HuH-7 (cell line): ENCODE measurements at places on chromosomes 2 and 18.
A peak's percentile ranks its signal among the peaks of the same experiment; 100 is the strongest.

GRCh38 chr2:28469947-28470535, 25.8 kb upstream of the PLB1 start:
- no peak for DNase-seq

- no peak for DNase-seq
These were observed 14.8 kb upstream of the STEAP3 start for GRCh38 chr2:119208791-119209203.

DNA sequence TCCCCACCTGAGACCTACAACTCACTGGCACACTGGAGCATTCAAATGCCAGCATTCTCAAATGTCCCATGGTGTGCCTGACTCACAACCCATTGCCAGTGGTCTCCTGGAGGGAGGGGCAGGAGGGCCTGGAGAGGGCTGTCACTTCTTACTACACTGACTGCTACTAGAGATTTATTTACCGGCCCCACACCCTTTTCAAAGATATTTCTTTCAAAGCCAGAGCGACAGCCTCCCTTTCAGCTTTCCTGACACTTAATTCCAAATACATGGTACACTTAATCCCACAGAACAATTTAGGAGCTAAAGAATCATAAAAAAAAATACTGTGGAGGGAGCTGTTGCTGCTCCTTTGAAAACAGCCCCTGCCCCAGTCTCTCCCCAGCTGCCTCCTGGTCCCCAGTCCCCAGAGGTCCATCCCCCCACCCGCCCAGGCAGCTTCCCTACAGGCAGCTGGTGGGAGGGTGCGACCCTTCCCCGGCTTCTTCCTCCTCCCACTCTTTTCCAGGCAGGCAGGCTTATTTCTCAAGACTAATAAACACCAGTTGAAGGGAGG, 129.1 kb upstream of the SMAD2 start:
- no peak for DNase-seq

GRCh38 chr2:192183296-192183695, 11.4 kb downstream of the TMEFF2 start:
- no peak for DNase-seq

DNA sequence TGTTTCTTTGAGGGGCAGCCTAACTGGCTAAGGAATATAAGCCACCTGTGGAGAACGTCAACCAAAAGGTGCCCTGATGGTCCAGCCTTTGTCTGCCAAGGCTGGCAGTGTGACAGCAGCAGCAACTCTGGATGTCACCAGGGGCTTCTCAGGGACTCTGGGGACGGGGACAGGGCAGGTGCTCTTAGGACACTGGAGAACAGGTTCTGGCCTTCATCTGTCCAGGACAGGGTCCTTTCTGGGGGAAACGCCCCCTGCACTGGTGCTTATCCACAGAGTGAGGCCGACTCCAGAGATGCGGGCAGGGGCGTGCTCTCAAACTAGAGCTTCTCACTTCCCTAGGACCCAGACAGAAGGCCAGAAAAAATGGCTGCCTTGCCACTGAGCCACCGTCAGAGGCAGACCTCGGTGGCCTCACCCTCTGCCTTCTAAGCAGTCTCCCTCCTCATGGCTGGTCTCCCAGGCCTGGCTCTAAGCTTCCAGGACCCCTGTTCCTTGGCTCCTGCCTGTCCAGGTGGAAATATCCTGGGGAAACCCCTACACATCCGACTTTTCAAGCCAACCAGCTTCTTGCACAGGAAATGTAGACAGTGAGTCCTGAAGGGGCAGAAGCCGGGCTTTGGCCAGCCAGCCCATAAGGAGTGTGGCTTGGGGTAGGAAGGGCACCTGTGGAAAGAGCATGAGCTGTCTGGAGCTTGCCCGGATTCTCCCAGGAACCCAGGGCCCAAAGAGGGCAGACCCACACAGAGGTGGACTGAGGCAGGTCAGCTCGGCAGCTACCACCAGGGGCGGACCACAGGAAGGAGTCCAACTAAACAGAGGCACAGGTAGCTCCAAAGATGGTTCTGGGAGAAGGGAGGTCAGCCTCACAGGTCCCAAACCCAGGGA, 11.3 kb upstream of the SFXN5 start:
- DNase-seq: no peak

GRCh38 chr2:113692698-113693428, 63.6 kb downstream of the SLC35F5 start:
- DNase-seq: no peak

- DNase-seq: no peak
These were observed 97.6 kb downstream of the NDUFA10 start for GRCh38 chr2:239927424-239927981.

GRCh38 chr2:108944601-108945331, 44.3 kb downstream of the EDAR start:
- DNase-seq: no peak

GRCh38 chr2:72289736-72290135, 142.1 kb upstream of the CYP26B1 start:
- no peak for DNase-seq

DNA sequence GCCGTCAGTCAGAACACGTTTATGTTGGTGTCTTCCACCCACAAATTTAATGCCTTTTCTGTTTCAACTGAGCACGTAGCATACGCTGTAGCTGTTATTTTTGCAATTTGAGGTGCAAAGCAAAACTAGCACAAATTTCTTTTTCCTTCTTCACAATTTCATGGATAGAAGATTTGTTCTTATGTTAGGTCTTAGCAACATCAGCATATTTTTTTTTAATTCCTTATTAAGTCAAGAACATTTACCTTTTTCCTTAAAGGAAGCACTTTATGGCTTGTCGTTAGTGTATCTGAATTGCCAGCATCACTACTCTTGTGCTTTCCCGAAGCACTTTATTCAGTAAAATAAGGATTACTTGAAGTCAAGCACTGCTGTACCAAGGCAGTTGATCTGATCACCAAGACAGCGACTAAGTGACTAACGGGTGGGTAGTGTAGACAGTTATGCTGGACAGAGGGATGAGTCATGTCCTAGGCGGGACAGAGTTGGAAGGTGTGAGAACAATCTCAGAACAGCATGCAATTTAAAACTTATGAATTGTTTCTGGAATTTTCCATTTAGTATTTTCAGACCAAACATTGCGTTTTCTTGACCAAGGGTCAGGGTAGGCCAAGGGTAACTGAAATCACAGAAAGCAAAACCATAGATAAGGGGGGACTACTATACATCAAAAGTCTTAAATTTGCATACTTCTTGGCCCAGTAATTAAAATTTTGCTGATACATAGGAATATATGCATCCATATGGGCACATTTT, 13.3 kb downstream of the BABAM2 start:
- DNase-seq: no peak

GRCh38 chr2:121682396-121683298, 33.4 kb upstream of the CLASP1 start:
- no peak for DNase-seq

GRCh38 chr2:66526180-66526579, 91.3 kb downstream of the MEIS1 start:
- DNase-seq: no peak

- no peak for DNase-seq
These were observed 21.9 kb downstream of the TMEM177 start for GRCh38 chr2:119700866-119701265.

DNA sequence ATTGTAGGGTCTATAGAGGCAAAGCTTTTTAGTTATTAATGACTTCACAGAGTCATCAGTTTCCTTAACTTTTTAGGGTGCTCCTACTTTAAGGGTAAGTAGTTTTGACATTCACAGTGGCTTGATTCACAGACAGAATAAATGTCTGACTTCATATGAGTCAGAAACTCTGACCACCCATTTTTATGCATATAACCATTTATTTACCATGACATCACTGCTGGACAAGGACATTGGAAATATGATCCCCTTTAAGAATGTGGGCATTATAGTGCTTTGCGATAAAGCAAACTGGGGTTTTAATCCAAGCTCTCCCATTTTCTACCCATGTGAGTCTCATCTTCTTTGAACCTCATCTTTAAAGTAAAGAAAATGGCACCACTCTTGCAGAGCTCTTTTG, 162.0 kb upstream of the MC4R start:
- DNase-seq: no peak

- DNase-seq: peak; percentile 47
These were observed 585.1 kb downstream of the ZEB2 start for GRCh38 chr2:143934626-143935481.

- DNase-seq: no peak
These were observed 27.0 kb upstream of the MTX2 start for GRCh38 chr2:176242276-176242675.

DNA sequence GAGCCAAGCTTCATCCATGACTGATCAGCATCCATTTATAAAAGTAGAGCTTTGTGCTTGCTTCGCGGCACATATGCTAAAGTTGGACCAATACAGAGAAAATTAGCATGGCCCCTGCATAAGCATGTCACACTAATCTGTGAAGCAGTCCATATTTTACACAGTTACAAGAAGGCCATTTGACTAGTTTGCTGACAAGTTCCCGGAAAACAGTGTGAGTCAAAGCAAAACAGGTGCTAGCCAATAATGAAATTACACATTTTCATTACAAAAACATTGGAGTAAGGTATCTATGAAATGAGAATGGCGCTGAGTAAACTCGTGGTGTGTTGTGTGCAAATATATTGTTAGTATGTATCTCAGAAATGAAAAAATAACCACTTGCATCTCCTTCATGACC, 4.7 kb downstream of the ANKRD62 start:
- DNase-seq: no peak

DNA sequence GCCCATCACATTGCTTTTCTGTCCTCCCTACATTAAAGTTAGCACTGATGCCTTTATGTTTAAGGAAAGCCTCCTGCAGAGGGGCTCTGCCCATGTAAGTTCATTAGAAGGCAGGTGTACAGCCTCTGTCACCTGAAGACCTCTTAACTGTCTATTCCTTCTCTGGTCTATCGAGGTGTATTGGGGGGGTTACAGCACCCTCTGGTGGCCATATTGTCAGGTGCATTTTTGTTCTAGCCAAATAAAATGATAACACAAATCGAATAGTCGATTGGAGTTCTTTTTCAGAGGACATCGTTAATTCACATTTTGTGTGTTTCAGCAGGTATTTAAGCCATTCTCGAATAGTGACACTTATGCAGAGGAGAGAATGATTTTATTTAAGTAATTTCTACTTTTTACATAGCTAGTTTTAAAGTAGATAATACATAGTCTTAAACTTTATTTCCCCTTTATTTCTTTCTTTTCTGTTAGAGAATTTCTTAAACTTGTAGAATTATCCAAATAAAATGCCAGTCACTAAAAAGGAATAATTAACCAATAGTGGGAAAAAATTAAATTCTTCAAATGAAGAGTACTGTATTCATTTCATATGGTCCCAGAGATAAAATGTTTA, 136.8 kb downstream of the NEDD4L start:
- DNase-seq: peak; percentile 47

GRCh38 chr2:157857881-157858280, 18.2 kb downstream of the ACVR1 start:
- no peak for DNase-seq

- DNase-seq: no peak
These were observed 340.1 kb downstream of the EIPR1 start for GRCh38 chr2:3037196-3038194.

GRCh38 chr2:126270587-126270986, 385.4 kb upstream of the GYPC start:
- no peak for DNase-seq

DNA sequence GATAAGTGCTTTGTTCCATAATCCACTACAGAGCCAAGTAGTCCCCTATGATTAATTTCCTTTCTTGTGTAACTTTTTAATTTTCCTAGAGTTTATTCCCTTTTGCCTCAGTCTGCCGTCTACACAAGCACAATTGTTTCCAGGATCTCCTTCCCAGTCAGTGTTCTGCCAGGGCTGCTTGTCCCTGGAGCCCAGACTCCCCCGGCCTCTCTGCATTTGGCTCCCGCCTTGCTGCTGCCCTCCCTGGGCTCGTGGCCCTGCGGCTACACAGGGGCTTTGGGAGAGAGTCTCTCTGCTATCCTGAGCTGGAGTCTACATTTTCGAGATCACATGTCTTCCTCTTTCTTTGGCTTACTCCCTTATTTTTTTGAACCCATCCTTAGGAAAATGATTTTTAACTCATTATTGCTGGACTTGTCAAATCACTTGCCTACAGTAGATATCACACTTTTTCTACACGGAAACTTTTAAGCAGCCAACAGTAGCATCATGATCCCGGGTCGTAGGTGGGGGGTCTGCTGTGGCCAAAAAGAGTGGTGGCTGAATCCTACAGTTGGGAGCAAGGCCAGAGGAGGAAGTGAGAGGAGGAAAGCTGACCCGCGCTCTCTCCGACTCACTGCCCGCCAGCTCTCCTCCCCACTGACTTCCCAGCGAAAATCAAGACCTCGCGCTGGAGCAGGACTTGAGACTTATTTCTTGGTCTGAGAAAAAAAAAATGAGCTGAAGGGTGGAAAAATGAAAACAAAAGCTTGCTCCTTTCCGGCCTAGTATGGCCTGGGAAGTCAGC, 9.4 kb downstream of the FBLN7 start:
- no peak for DNase-seq

DNA sequence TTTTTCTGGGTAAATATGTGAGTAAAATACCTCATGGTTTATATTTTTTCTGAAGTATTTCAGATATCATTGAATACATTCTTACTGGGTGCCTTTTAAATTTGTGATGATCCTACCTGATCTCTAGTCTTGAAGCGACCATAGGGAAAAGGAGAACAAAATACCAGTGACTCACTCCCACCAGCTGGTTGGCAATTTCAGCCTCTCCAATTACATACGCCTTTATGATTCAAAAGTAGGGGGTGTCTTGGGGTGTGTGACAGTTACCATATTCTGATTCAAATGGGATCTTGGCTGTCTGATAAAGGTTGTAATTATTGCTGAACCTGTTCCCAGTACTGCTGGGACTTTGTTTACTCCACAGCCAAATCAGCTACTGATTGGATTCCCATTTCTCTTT, 175.9 kb upstream of the NXPH2 start:
- DNase-seq: no peak

- no peak for DNase-seq
These were observed 3.2 kb downstream of the GLI2 start for GRCh38 chr2:120738786-120739437.

DNA sequence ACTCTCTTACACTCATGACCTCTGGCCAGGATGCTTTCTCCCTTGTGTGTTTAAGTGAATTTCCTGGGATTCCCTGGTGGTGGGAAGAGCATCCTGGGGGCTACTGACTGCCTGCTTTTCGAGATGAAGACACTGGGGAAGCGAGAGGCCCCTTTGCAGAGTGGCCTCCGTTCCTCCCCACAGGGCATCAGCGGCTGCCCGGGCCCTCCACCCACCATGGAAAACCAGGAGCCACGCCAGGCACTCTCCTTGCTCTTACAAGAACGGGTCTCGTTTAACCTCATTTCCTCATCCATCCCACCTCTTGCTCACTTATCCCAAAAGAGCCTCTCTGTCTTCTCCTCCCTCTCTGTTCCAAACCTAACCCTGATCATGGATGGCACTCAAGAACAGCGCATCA, 17.8 kb downstream of the CHST10 start:
- DNase-seq: no peak

GRCh38 chr2:26666671-26667070, 25.5 kb upstream of the CIB4 start:
- no peak for DNase-seq

- no peak for DNase-seq
These were observed 33.5 kb downstream of the GRHL1 start for GRCh38 chr2:9984871-9985480.

- no peak for DNase-seq
These were observed 429.6 kb downstream of the PID1 start for GRCh38 chr2:228841475-228841874.

GRCh38 chr18:57951117-57951796, 92.8 kb upstream of the NEDD4L start:
- DNase-seq: no peak
